Activated CD4-positive, alpha-beta T cell treated with anti-CD3 and anti-CD28 coated beads, Interleukin-2, amount 10 ng/mL, durations not matched to agents 7 days and 5 days (primary cell): ENCODE measurements at places on chromosomes 12 and 14. TPM values are rescaled to one million over a fixed set of nuclear protein-coding genes. Genes with fewer than 3 reads are reported as not detected.

- DNase-seq: no peak
- H3K4me1 ChIP-seq: peaks cover 14% of the 10 kb centered on the region
- no peak overlapping the region for H3K27ac ChIP-seq
- H3K27me3 ChIP-seq: no peaks in the 10 kb centered on the region
Observed at GRCh38 chr12:92019491-92020277, 126.0 kb downstream of the BTG1 start.

- H3K27ac ChIP-seq: no peak overlapping the region
- H3K27me3 ChIP-seq: no peaks in the 10 kb centered on the region
- DNase-seq: no peak
- H3K4me3 ChIP-seq: no peak overlapping the region
Observed at GRCh38 chr12:102903337-102904007, 13.6 kb downstream of the PAH start.

DNA sequence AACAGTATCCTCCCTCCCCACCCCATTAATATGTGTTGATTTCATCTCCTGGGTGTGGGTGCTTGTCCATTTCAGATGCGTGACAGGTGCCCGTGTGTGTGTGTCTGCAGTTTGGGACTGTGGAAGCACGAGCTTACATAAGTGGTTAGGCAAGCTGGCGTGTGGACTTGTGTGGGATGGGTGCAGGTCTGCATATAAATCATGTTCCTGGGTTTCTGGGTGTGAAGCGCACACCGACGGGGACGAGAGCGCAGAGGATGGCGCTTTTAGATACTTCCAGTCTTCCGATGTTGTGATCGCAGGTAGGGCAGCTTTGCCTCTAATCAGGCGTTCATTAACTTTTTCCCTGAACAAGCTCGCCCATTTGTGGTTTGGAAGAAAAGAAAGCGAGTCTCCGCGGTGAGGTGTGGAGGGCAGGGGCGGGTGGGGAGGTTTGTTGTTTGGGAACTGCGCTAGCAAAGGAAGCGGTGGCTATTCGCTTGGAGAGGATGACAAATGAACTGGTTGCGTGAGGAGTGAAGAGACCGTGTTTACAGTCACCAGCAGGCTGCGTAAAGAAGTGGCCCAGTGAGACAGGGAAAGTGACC is 865 bp downstream of the RGS6 start:
- H3K4me3 ChIP-seq: peak overlapping the region; percentile 6
- H3K27me3 ChIP-seq: peaks cover 56% of the 10 kb centered on the region
- peaks cover 12% of the 10 kb centered on the region for H3K4me1 ChIP-seq
- H3K27ac ChIP-seq: no peak overlapping the region
- H3K36me3 ChIP-seq: no peaks in the 10 kb centered on the region
- no peak for DNase-seq

GRCh38 chr12:12502815-12503151 is 59.9 kb downstream of the DUSP16 start:
- H3K27ac ChIP-seq: peak overlapping the region; percentile 87
- DNase-seq: no peak
- peaks cover 37% of the 10 kb centered on the region for H3K4me1 ChIP-seq

- no peak overlapping the region for H3K4me3 ChIP-seq
- H3K27ac ChIP-seq: peak overlapping the region; percentile 91
- H3K4me1 ChIP-seq: peaks cover 66% of the 10 kb centered on the region
- peak; percentile 63 for DNase-seq
Observed at GRCh38 chr12:47397664-47398281, 308.1 kb downstream of the RPAP3 start.

- H3K27me3 ChIP-seq: peaks cover 3% of the 10 kb centered on the region
- H3K27ac ChIP-seq: no peak overlapping the region
- H3K36me3 ChIP-seq: no peaks in the 10 kb centered on the region
- H3K4me3 ChIP-seq: no peak overlapping the region
Observed at GRCh38 chr12:52394836-52395405, 9.5 kb upstream of the KRT84 start.

DNA sequence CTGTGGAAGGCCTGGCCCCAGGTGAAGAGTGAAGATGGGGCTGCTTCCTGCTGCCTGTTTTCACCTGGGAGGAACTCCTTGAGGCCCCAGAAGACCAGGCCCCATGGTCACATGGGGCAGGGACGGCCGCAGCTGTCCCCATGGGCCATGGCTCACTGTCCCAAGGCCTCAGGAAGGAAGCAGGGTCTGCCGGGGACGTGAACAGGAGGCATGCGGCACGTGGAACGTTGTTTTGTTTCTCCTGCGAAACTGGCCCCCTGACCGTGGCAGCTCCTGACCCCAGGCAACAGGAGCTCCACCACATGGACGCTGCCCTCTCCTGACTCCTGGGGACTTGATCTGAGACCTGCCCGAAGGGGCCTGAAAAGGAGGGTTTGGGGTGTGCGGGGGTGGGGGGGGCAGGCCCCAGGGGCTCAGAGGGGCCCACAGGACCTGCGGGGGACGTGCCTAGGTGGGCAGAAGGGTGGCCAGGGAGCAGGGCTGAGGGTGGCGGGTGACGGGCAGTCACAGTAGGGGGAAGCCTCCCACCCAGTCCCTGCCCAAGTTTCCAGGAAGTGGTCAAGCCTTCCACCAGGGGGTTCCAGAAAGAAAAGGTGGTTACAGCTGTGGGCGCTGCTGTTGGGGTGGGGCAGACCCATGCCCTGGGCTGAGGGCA is 41.4 kb downstream of the LRCOL1 start:
- H3K4me3 ChIP-seq: no peak overlapping the region
- no peaks in the 10 kb centered on the region for H3K36me3 ChIP-seq
- no peaks in the 10 kb centered on the region for H3K4me1 ChIP-seq
- no peak overlapping the region for H3K27ac ChIP-seq
- no peak for DNase-seq

DNA sequence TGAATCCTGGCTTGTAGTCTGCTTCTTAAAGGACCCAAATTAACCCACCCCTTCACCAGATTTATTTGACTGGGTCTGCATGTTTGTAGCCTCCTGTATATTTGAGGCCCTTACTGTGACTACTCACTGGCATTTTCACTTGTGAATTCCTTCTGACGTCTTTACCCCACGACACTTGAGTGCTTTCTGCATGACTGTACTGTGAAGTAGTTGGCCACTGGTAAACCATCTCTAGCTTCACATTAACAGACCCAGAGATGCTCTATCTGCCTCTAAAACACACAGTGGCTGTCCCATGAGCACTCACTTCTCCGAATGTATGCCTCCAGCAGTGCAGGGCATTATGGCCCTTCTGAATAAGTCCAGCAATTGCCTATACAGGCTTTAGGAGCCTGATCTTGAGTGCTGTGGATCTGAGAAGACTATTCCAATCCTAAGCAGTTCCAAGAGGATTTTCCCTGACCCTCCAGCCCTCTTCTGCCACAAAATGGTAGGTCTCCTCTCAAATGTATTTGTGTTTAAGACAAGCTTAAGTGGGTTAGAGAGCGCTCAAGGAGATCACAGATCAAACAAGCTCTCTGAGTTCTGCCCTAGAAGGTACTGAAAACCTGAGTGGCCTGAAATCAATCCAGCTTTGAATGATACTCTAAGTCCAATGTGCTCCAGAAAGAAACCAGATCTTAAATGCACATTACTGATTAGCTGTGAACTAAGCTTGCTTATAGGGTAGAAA is 534.7 kb downstream of the RPS29 start:
- H3K4me3 ChIP-seq: no peak overlapping the region
- no peaks in the 10 kb centered on the region for H3K36me3 ChIP-seq
- H3K4me1 ChIP-seq: no peaks in the 10 kb centered on the region
- no peak overlapping the region for H3K27ac ChIP-seq
- H3K27me3 ChIP-seq: no peaks in the 10 kb centered on the region

GRCh38 chr12:119964123-119964522 is 24.9 kb upstream of the BICDL1 start:
- peaks cover 2% of the 10 kb centered on the region for H3K27me3 ChIP-seq
- H3K36me3 ChIP-seq: no peaks in the 10 kb centered on the region
- DNase-seq: no peak
- H3K4me1 ChIP-seq: peaks cover 2% of the 10 kb centered on the region
- H3K27ac ChIP-seq: no peak overlapping the region

GRCh38 chr14:79412822-79413221 is 798.5 kb downstream of the DIO2 start:
- no peak for DNase-seq
- no peaks in the 10 kb centered on the region for H3K4me1 ChIP-seq
- H3K27ac ChIP-seq: no peak overlapping the region
- no peaks in the 10 kb centered on the region for H3K27me3 ChIP-seq
- H3K4me3 ChIP-seq: no peak overlapping the region
- H3K36me3 ChIP-seq: no peaks in the 10 kb centered on the region

GRCh38 chr12:132595183-132595582 is 15.2 kb downstream of the LRCOL1 start:
- H3K4me3 ChIP-seq: no peak overlapping the region
- H3K27me3 ChIP-seq: peaks cover 22% of the 10 kb centered on the region
- H3K27ac ChIP-seq: no peak overlapping the region

DNA sequence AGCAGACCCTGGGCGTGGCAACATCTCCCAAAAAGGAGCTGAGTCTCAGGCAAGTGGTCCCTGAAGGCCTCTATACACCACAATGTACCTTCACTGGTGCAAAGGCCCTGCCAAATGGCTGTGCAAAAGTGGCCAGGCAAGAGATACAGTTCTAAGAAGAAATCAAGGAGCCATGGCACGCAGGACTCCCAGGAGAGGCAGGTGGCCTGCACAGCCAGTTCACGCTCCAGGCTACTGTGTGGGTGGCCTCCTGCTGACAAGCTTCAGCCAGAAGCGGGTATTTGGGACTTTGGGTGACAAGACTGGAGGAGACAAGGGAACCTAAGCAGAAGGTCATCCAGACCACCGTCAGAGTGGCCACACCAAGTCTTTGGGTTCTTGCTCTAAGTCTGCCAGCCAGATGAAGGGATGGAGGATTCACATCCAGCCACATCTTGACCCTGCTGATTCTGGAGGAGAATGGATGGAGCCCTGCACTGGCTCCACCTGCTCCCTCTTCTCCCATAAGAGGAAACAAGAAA is 20.5 kb upstream of the ZFP36L1 start:
- H3K27ac ChIP-seq: peak overlapping the region; percentile 94
- peaks cover 41% of the 10 kb centered on the region for H3K4me1 ChIP-seq
- no peaks in the 10 kb centered on the region for H3K27me3 ChIP-seq
- no peak for DNase-seq
- no peaks in the 10 kb centered on the region for H3K36me3 ChIP-seq

DNA sequence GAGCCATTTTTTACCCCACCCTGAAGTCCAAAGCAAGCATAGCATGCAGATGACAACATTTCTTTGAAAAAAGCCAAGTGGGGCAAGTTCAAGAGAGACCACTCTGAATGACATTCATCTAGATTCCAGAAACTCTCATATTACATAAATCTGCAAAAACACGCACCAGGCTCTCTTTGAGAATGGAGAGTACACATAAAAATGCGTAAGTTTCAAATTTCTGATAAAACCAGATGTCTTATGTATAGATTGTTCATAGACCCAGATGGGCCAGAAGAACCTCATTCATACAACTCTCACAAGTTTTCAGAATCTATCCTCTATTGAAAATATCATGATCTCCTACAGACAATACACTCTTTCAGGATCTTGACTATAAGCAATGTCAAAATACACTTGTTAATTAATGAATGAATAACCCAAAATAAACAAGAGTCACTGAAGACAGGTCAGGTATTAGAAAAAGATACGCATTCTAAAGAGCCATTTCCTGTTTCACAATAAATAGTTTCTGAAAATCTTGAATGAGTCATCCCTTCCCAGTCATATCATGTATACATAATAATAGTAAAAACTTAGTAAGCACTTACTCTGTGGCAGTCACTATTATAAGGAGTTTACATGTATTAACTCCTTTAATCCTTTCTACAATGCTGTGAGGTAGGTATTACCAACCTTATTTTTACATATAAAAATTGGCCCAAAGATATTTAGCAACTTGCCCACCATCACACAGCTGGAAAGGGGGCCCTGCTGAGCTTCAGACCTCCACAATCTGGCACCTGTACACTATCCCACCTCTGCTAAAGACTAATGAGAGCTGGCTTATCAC is 72.0 kb downstream of the PPP2R5E start:
- H3K4me1 ChIP-seq: peaks cover 51% of the 10 kb centered on the region
- H3K36me3 ChIP-seq: no peaks in the 10 kb centered on the region
- DNase-seq: no peak
- H3K27ac ChIP-seq: no peak overlapping the region

- no peak overlapping the region for H3K4me3 ChIP-seq
- H3K27ac ChIP-seq: no peak overlapping the region
- no peaks in the 10 kb centered on the region for H3K36me3 ChIP-seq
- DNase-seq: no peak
- no peaks in the 10 kb centered on the region for H3K4me1 ChIP-seq
- H3K27me3 ChIP-seq: no peaks in the 10 kb centered on the region
Observed at GRCh38 chr12:3319723-3320492, 171.1 kb upstream of the PRMT8 start.

DNA sequence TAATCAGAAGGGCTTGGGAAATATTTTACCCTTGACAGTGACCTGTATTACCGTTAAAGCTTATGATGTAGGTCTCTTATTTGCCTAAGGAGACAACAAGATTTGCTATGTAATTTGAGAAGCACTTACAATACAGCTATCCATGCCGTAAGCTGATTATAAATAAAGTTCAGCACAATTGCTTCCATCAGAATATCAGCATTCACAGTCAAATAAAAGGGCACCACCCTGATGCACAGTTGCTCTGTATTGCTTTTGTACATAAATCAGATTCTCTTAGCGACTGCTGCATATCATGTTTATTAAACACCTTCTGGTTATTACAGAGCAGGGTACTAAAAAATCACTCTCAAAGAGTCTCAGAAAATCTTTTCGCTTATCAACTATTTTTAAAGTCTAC is 67.3 kb upstream of the VRK1 start:
- no peak for DNase-seq
- no peak overlapping the region for H3K27ac ChIP-seq
- H3K36me3 ChIP-seq: no peaks in the 10 kb centered on the region
- H3K4me1 ChIP-seq: no peaks in the 10 kb centered on the region
- peaks cover 13% of the 10 kb centered on the region for H3K27me3 ChIP-seq
- no peak overlapping the region for H3K4me3 ChIP-seq

- no peak overlapping the region for H3K27ac ChIP-seq
- no peak for DNase-seq
- H3K36me3 ChIP-seq: peaks cover 3% of the 10 kb centered on the region
- no peak overlapping the region for H3K4me3 ChIP-seq
Observed at GRCh38 chr12:12870465-12870864, 20.9 kb upstream of the GPRC5A start.

GRCh38 chr12:124608450-124608870 is 41.0 kb upstream of the NCOR2 start:
- no peak overlapping the region for H3K27ac ChIP-seq
- peak overlapping the region; percentile 42 for H3K4me3 ChIP-seq

DNA sequence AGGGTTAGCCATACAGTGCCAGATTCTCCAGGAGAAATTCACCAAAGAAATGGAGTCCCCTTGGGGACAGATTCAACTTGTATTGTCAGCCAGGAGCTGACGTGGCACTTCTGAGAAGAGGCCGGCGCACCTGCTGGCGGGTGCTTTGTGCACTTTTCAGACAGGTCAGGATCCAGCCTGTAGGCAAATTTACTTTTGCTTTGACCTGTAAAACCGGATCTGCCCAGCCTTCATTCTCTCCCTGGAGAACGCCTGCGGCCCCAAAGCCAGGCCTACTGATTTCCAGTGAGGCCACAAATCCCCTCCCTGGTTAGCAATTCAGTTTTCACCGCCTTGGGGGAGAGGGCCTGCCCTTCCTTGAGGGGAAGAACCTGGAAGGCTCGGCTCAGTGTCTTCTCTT is 17.4 kb downstream of the P2RX4 start:
- no peak for DNase-seq
- H3K27me3 ChIP-seq: no peaks in the 10 kb centered on the region
- H3K4me3 ChIP-seq: no peak overlapping the region
- peaks cover 64% of the 10 kb centered on the region for H3K4me1 ChIP-seq
- H3K36me3 ChIP-seq: peaks cover 71% of the 10 kb centered on the region

PRH2 gene
- not detected for total RNA-seq

FSCB gene
- total RNA-seq: not detected

PRPH gene
- total RNA-seq: not detected

DPY19L2 gene
- total RNA-seq: 0.40 TPM

CD163 gene
- not detected for total RNA-seq

HEBP1 gene
- total RNA-seq: 21.2 TPM

FLVCR2 gene
- total RNA-seq: 6.2 TPM

DBX2 gene
- total RNA-seq: not detected

SYNE3 gene
- 95.8 TPM for total RNA-seq

RAPGEF3 gene
- total RNA-seq: 0.15 TPM
